NB4 (cell line): ENCODE measurements at places on chromosomes 7 and 10.

GRCh38 chr10:69965919-69966662 is 86.6 kb upstream of the MACROH2A2 start:
- no peak for DNase-seq

DNA sequence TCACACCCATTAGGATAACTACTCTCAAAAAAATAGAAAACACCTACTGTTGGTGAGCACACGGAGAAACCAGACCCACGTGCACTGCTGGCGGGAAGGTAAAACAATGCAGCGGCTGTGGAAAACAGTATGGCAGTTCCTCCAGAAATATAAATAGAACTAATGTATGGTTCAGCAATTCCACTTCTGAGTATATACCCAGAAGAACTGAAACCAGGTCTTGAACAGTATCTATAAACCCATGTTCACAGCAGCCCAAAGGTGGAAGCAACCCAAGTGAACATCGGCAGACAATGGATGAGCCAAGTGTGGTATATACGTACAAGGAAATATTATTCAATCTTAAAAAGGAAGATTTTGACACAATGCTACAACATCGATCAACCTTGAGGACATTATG is 164.7 kb downstream of the ZMYND11 start:
- no peak for DNase-seq

DNA sequence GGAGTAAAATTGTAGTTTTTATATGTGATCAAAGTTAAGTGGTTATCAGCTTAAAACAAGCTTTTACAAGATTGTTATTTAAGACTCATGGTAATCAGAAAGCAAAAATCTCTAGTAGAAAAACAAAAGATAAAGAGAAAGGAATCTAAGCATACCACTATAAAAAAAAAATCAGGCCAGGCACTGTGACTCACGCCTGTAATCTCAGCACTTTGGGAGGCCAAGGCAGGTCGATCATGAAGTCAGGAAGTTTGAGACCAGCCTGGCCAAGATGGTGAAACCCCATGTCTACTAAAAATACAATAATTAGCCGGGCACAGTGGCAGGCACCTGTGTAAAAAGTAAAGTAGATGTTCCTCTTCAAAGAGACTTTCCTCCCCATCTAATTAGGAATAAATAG is 265.9 kb upstream of the NRP1 start:
- DNase-seq, result no peak

DNA sequence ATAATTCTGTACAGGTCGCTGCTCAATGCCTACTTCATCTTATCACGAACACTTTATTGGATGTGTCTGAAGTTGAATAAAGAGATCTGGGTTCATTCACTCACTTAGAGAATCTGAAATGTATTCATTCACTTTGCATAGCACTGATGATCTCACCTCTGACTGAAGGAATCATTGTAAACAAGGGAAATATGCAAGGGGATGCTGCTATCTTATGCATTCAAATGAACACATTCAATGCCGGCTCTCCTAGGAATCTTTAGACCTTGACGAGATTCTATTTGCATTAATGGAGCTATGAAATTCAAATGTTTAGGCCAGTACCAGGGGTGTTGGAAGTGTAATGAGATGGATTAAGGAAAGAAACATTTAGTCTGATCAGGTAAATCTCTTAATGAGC is 200.6 kb upstream of the COBL start:
- DNase-seq, result no peak

- no peak for DNase-seq
These were observed 7.7 kb upstream of the RET start for GRCh38 chr10:43069211-43069515.

- DNase-seq, result no peak
These were observed 114.0 kb downstream of the GRID1 start for GRCh38 chr10:86252556-86252955.

GRCh38 chr10:84473136-84473535 is 144.7 kb downstream of the CCSER2 start:
- DNase-seq, result no peak

DNA sequence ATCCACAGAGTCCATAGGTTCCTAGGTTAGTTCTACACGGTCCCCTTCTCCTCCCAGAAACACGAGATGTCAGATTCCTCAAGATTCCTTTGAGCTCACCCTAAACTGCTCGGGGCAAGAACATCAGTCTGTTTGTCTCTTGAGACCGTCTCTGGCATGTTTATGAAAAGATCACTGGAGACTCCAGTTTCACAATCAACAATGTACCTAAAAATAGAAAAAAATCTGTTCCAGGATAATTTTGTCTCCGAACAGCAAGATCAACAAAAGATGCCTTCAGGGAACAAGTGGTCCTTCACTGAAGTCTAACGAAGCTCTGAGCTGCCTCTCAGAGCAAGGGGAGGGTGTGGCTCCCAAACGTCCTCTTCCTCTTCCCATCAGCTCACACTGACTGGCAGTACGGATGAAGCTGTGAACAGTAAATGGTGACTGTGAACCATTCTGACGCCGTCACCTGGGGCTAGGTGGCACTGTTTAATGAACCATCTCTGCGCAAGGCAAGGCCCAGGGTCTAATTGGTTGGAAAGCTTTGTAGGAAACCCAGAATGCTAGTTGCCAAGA is 156.2 kb upstream of the LYZL1 start:
- DNase-seq, result no peak
